ENCODE measurements at places on chromosomes 7 and 10. TPM values are rescaled to one million over a fixed set of nuclear protein-coding genes. Genes with fewer than 3 reads are reported as not detected.

GRCh38 chr7:44220358-44221112 lies 19.8 kb downstream of the YKT6 start:
- H3K36me3 ChIP-seq = no peaks in the 10 kb centered on the region
- no peak overlapping the region for H3K4me3 ChIP-seq
- no peaks in the 10 kb centered on the region for H3K4me1 ChIP-seq
- no peaks in the 10 kb centered on the region for H3K27me3 ChIP-seq
- DNase-seq = no peak

The TMEM140 gene
- 20.4 TPM for total RNA-seq

The UPK3B gene
- total RNA-seq = 7.3 TPM

DNA sequence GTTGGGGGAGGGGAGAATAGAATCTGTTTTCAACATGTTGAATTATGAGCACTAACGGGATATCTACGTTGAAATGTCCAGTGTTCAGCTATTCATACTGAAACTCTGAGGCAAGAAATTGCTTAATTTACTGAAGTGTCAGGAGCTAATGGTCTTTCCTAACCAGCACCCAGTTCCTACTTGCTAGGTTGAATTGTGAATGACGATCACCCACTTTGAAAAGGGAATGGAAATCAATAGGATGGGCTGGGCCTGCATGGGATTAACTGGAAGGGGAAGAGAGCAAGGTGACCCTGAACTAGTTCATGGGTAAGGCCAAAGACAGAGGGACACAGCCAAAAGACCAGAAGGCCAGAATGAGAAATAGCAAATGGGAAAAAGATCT lies 51.3 kb downstream of the HIPK2 start:
- no peaks in the 10 kb centered on the region for H3K4me1 ChIP-seq
- H3K4me3 ChIP-seq = no peak overlapping the region
- no peaks in the 10 kb centered on the region for H3K36me3 ChIP-seq
- DNase-seq = no peak
- H3K27ac ChIP-seq = no peak overlapping the region

The PARD3 gene
- total RNA-seq = 0.27 TPM

DNA sequence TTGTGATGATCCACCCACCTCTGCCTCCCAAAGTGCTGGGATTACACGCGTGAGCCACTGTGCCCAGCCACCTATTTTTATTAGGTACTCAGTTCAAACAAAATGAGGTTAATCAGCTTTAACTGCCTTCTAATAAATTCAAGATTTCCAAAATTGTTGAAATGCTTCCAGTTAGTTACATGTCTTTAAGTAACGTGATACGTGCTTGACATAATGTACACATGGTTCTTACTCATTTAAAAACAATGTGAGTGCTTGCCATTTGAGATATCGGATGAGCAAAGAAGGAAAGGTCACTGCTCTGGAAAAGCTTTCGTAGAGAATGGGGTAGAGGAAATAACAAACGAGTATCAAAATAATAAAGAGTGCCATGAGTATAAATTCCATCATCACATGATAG lies 83.6 kb downstream of the KMT2E start:
- peaks cover 10% of the 10 kb centered on the region for H3K36me3 ChIP-seq
- DNase-seq = no peak
- H3K4me3 ChIP-seq = no peak overlapping the region
- no peaks in the 10 kb centered on the region for H3K4me1 ChIP-seq
- no peak overlapping the region for H3K27ac ChIP-seq

Data from naive thymus-derived CD4-positive, alpha-beta T cell (primary cell).